Fibroblast of skin of right biceps (primary cell): ENCODE measurements at places on chromosomes 7 and 10.

- no peak for DNase-seq
Measured at GRCh38 chr10:44917848-44918247, 6.7 kb downstream of the TMEM72 start.

DNA sequence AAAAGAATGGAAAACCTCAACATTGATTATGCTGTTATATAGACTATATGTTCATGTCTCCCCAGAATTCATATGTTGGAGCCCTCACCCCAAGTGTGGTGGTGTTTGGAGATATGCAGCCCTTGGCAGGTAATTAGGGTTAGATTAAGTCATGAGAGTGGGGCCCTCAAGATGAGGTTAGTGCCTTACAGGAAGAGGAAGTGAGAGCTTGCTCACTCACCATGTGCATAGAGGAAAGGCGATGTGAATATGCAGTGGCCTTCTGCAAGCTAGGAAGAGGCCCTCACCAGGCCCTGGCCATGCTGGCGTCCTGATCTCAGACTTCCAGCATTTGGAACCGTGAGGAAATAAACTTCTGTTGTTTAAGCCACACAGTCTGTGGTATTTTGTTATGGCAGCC is 14.8 kb downstream of the ZNF33A start:
- DNase-seq: no peak

DNA sequence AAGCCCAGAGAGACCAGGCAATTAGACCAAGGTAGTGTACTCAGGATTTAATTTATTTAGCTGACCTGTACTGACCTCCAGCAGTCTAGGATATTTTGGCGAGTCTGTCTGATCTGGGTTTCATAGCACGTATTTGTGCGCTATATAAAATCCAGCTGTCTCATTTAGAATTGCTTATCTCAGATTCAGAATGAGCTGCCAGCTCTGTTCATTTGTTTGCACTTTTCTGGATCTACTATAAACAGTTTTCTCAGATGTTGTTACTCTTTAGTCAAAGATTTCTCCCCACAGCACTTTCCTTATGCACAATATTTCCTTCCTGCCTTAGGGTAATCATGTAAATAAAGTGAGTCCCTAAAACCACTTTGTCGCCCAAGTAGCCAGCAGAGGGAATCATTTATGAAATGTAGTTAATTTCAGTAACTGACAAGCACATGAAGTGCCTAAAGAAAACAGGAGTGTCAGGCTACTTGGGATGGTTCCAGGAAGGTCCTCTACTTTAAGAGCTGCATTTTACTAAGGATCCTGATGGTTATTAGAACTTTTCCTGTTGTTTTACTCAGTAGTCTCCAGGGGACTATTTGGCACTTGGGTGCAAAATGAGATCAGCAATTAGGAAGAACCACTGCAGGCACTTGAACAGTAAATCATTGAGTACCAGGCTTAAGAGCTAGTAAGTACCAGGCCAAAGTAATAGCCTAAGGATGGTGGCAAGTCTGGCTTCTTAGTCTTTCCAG is 226.4 kb downstream of the TWIST1 start:
- peak; percentile 15 for DNase-seq

DNA sequence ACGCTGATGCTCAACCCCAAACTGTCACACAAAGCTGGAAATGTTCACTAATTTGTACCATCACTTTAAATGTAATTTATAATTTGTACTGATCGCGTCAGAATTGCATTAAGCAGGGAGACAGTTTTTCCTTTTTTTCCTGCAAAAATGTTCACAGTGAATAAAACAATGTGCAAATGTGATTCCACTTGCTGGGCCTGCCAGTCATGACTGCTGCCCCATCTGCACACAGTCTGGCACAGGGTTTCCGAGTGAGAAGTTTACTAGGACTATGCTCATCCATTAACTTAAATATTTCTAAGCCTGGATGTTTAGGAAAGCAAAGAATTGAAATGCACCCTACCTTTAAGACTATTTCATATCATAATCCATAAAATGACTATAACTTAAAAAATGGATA is 99.6 kb downstream of the SORBS1 start:
- DNase-seq: no peak

DNA sequence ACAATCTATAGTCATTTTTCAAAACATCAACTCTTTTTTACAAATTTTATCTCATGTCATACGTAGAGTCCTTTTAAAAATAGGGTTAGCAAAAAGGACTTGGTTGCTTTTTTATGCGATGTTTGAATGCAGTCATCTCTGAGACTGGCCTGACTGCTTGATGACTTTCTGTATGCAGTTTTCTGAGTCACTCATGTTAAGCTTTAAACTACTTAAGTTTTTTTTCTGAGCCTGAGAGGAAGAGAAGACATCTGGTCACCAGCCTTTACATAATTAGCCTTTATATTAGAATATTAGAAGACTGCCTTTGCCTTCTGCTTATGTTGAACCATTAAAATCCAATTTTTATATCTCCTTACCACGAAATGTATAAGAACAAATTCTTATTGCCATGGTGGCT is 834.4 kb upstream of the MBL2 start:
- no peak for DNase-seq

DNA sequence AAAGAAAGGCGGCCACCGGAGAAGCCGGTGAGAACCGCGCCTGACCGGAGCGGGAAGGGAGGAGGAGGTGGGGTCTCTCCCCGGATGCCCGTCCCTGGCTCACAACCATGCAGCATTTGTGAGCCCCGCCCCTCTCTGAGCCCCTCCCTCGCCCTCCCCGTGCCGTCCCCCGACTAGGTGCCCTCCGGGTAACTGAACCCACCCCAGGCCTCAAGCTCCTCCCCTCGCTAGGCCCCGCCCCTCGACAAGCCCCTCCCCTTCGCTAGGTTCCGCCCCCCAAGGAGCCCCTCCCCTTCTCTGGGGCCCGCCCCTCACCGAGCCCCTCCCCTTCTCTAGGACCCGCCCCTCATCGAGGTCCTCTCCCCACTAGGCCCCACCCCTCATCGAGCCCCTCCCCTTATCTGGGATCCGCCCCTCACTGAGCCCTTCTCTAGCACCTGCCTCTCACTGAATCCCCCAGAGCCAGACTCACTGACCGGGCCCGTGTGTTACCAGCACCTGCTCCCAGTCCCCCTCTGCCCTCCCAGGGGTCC is 42.2 kb upstream of the HSPB1 start:
- DNase-seq: peak; percentile 36

- no peak for DNase-seq
Measured at GRCh38 chr7:153912211-153912610, 140.0 kb upstream of the DPP6 start.

GRCh38 chr7:37230221-37230620 is 218.4 kb downstream of the ELMO1 start:
- DNase-seq: no peak

- no peak for DNase-seq
Measured at GRCh38 chr7:95250571-95250970, 73.8 kb downstream of the PON1 start.

- DNase-seq: no peak
Measured at GRCh38 chr7:432933-433332, 86.7 kb downstream of the PDGFA start.

DNA sequence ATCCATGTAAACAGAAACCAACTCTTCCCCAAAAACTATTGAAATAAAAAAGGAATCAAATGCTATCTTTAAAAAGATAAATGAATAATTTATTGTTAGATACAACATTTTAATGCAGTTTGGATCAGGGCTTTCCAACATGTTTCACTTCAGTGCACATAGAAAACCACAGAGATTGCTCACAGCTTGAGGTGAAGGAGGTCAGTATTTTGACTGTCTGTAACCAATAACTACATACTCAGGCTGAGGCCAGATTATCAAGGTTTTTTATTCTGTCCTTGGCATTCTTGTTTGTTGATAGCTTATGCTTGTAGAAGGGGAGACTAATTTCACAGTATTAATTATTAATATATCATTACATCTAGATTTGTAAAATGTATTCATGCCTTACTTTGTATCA is 195.5 kb downstream of the PRKG1 start:
- DNase-seq: peak; percentile 57

- DNase-seq: no peak
Measured at GRCh38 chr7:105636982-105637381, 55.7 kb upstream of the EFCAB10 start.

DNA sequence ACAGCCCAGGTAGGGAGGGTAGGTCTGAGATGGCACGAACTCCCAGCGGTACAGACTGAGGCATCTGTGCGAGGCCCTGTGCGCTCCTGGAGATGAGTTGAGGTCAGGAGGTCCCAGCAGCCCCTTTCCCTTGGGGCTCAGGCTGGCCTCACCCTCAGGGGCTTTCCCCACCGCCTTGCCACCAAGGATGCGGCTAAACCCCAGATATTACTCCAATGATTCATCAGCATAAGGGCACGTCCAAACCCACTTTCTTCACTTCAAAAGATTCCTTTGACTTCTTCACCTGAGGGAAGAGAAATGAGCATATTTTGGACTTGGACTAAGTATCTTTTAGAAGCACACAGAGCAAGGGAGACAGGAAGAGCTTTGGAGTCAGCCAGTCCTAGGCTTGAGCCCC is 20.3 kb downstream of the UROS start:
- no peak for DNase-seq

- DNase-seq: no peak
Measured at GRCh38 chr10:43698156-43698555, 49.5 kb upstream of the ZNF32 start.

DNA sequence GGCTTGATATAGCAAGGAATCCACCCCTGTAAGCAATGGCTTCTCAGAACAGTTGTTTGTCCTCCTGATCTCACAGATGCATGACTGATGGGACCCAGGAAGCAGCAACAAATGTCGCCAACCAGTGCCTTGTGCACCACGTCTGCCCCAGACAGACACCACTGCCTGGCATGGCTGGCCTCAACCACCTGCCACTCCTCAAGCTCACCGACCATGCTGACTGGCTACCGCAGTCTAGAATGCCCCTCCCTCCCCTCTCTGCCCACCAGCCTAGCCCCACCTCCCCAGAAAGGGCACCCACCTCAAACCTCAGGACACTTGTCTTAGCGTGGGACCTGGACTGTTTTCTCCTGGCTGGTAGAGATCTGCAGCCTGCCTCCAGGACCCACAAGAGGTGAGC is 24.0 kb downstream of the LRRC20 start:
- DNase-seq: no peak

DNA sequence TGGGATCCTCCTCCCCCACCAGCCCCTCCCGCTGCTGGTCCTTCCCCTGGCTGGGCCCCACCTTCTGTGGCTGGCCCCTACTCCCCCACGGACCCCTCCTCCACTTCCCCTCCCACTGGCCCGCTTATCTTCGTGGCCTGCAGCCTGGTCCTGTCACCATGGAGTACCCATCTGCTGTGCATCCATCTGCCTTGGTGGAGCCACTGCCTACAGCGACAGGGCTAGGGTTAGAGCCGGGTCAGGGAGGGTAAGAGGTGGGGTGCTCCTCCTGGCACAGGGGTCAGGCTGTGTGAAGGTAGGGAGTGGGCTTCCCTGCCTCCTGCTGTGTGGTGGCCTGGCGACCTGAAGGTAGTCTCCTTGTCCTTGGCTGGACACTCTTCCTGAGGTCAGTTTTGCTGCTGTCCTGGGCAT is 5.2 kb downstream of the ADCY1 start:
- DNase-seq: no peak

GRCh38 chr7:51286401-51286800 is 30.2 kb downstream of the COBL start:
- DNase-seq: no peak

DNA sequence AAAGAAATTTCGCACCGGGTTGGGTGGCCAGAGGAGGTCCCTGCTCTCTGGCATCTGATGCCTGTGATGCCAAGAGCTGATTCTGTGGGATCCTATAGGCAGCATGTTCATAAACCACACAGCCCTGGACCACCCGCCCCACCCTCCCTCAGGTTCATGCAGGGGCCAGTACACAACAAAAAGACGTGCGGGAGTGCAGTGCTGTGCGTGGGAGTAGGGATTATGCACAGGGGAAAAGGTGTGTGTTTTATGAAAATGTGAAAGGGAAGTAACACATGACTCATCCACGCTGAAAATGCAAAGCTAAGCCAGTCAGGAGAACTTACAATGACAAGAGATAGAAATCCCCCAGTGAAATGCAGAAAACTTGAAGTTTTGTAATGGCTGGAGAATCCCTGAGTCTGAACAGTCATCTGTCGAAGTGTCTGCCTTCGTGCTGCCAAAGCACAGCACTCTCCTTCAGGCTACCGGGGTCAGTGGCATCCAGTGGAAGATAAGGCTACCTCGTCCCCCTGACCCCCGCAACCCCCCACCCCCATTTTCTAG is 1.1 kb downstream of the KIAA1217 start:
- DNase-seq: peak; percentile 82

- DNase-seq: no peak
Measured at GRCh38 chr7:34190299-34190698, 285.0 kb downstream of the BMPER start.

- DNase-seq: peak; percentile 40
Measured at GRCh38 chr10:3700531-3701076, 84.4 kb downstream of the KLF6 start.

DNA sequence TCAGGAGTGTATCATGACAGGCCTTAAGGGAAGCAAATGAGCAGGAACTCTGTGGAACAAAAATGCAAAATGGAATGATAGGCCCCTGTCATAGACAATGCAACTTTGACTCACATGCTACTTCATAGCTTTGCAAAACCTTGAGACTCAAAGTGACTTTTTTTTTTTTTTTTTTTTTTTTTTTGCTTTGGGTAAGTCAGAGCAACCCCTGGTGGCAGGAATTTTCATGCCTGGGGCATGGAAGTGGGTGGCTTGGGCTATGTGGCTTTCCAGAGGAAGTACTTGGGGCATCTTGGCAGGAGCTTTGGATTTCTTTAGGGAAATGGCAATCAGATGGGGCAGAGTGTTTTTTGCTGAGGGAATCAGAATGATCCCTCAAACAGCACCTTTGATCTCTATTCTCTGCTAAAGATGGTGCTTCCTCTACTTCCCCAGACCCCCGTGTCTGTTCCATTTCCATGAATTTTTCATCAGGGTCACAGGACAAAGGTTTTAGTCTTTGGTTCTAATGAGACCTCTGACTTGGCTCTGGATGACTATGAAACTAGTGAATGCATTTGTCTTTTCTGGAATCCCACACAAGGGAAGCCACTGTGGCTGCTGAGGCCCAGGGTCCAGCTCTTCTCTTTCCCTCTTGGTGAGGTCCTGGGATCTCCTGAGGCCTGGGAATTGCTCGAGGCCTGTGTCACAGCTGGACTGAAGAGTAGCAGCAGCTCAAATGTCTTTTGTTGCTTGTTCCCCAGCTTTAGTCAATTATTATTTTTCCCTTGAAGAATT is 62.8 kb downstream of the TACC2 start:
- DNase-seq: peak; percentile 75

- no peak for DNase-seq
Measured at GRCh38 chr10:52959810-52960209, 187.2 kb upstream of the MBL2 start.

GRCh38 chr7:909358-910329 is 33.3 kb downstream of the GET4 start:
- peak; percentile 53 for DNase-seq

DNA sequence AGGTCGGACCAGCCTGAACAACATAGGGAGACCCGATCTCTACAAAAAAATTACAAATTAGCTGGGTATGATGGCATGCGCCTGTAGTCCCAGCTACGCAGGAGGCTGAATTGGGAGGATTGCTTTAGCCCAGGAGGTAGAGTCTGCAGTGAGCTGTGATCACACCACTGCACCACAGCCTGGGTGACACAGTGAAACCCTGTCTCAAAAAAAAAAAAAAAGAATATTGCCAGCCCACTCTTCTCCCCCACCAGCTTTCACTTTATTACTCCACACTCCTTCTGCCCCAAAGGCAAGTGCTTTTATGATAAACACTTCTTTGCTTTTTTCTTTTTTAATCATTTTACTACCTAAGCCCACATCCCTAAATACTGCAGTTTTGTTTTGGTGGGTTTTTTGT is 14.8 kb downstream of the RAB19 start:
- DNase-seq: no peak

- DNase-seq: peak; percentile 40
Measured at GRCh38 chr7:40674316-40674715, 539.5 kb downstream of the SUGCT start.
